Stimulated activated CD4-positive, alpha-beta T cell treated with anti-CD3 and anti-CD28 coated beads, Interleukin-4, amount 100 ng/mL, for 4 hours (primary cell): ENCODE measurements at places on chromosomes 7 and 10.

DNA sequence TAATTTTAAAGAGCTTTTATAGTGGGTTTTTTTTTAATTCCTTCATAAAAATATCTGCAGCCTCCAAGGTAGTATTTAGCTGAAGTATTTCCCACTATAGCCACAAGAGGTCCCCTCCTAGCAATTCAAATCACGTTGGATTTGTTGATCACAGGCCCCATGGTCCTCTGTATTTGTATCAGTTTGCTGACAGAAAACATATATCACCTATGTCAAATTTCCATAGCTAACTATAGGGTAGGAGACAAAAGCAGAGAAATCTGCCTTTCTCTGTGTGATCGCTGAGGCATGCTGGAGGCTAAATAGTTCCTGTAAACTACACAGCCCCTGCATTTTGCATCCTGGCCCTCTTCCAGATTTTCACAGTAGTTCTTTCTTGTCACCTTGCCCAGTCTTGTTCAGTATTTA lies 1.7 kb upstream of the CTNNA3 start:
- no peak for DNase-seq

GRCh38 chr7:123738356-123738755 lies 10.4 kb downstream of the WASL start:
- no peak for DNase-seq

GRCh38 chr7:47884675-47885074 lies 63.6 kb downstream of the PKD1L1 start:
- DNase-seq: no peak

GRCh38 chr10:4749271-4749574 lies 76.8 kb upstream of the AKR1E2 start:
- DNase-seq: no peak

DNA sequence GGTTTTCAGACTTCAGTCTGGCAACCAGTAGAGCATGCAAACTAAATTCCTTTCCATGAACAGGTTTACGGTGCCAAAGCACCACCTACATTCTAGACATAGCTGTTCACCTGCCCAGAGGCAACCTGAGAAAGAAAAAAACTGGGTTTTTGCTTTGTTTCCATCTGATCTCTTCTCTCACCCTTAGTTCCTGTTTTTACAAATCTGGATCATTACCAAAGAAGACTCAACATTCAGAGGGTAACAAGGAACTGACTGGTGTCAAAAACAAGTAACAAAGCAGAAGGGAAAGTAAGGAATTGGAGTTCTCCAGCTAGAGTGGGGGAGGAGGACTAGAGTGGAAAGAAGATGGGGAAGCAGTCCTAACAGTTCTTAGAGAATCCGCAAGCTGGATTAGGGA lies 36.4 kb downstream of the CPVL start:
- no peak for DNase-seq

DNA sequence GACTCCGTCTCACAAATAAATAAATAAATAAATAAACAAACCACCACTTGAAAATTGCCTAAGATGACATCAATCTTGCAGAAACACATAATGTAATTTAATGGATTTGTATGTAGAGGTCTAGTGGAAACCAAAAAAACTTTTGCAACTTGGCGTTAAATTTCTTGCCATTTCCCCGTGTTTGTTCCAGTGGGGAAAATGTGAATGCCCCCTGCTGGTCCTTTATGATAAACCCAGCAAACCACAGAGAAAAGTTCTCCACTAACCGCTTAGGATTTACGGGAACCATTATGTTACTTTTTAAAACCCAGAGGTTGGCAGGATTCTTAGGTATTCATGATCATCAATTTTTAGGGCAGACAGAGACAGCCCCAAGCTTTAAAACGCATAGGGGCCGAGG lies 32.5 kb downstream of the LAMB4 start:
- no peak for DNase-seq

DNA sequence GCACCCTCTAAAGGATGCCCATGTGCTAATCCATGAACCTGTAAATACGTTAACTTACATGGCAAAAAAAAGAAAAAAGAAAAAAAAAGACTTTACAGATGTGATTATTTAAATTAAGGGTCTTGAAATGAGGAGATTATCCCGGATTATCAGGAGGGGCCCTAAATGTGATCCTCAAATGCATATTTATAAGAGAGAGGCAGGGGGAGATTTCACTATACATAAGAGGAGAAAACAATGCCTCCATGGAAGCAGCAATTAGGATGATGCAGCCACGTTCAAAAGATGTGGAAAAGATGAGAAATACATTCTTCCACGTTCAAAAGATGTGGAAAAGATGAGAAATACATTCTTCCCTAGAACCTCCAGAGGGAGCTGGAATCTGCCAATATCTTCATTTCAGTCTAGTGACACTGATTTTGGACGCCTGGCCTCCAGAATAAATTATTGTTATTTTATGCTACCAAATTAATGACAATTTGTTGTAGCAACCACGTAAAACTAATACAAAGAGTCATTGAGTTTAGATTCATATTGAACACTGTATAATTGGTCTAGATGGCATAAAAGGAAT lies 328.4 kb upstream of the GNAI1 start:
- no peak for DNase-seq

- DNase-seq: no peak
Observed at GRCh38 chr10:115657161-115657860, 564.1 kb downstream of the ATRNL1 start.

DNA sequence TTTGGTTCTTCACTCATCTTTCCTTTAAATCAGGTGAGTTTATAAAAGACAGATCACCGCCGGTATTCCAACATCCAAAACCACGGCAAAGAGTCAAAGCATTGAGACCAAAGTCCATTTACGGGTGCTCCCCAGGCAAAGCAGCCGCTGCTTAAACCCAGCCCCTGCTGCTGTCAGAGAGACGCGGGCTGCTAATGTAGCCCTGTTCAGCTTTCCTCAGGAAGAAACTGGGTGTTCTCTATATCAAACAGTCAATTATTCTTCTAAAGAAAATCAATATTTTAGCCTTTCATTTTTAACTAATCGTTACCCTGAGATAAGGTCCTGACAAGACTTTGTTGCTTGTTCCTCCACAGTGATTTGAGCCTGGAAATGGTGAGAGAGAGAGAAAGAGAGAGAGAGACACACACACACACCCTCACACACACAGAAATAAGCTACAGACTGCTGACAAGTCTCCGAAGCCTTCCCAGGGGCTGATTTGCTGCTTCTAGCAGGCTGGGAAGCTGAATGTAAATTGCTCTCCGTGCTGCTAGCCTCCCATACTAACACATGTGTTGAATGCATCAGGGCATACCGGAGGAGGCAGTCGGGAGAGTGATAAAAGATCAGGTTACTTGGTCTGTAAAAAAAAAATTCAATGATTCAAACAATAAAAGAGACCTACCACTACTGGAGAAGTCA lies 183.0 kb upstream of the ANK3 start:
- peak; percentile 25 for DNase-seq

GRCh38 chr7:101625031-101625791 lies 3.9 kb downstream of the MYL10 start:
- no peak for DNase-seq

DNA sequence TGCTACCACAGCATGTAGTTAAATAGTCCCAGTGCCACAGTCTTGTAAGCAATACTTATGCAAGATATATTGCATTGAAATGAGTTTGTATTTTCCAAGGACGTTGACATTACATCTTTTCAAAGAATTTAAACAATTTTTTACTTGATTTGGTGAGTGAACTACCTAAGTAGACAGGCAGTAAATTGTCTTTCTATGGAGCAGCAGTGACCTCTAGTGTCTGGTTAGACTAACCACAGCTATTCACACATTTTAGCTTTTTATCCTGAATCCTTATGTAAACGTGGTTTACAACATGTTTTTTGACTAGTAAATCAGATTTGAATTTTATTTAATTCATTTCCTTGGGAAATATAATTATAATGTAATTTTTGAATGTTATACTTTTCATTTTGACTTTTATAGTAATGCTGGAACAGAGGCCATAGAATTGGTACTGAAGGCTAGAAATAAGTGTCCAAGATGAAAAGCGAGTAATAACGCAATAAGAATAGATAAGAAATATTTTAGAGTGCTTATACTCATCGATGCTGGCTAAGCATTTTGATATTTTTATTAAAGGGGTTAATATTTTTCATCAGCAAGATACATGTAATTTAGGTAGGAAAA lies 5.6 kb downstream of the LRRTM3 start:
- no peak for DNase-seq

- DNase-seq: no peak
Observed at GRCh38 chr7:153943457-153943856, 108.7 kb upstream of the DPP6 start.

DNA sequence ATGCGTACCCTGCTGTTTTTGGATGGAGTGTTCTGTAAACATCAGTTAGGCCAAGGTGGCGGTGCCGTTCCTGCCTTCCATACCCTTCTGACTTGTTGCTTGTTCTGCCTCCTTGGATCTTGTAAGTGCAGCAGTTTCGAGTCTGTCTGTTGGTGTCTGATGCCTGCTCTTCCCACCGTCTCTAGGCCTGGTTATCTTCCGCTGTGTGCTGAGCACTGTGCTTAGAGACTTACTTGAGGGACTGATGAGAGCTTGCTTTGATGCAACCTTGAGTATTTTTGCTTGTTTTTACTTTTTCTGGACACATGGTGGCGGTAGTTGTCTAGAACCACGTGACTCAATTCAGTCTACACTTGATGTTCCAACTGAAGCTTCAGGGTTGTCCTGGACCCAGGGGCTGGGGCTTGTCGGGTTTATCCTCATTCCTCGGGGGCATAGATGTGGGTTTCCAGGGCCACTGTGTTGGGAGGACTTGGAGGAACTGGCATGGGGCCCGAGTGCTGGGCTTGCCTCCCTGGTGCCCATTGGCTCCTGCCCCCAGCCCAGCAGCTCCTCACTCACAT lies 14.4 kb upstream of the SPRN start:
- DNase-seq: no peak

- DNase-seq: no peak
Observed at GRCh38 chr10:44132361-44133289, 252.3 kb downstream of the CXCL12 start.

GRCh38 chr10:99535764-99536337 lies 3.1 kb downstream of the NKX2-3 start:
- DNase-seq: no peak

DNA sequence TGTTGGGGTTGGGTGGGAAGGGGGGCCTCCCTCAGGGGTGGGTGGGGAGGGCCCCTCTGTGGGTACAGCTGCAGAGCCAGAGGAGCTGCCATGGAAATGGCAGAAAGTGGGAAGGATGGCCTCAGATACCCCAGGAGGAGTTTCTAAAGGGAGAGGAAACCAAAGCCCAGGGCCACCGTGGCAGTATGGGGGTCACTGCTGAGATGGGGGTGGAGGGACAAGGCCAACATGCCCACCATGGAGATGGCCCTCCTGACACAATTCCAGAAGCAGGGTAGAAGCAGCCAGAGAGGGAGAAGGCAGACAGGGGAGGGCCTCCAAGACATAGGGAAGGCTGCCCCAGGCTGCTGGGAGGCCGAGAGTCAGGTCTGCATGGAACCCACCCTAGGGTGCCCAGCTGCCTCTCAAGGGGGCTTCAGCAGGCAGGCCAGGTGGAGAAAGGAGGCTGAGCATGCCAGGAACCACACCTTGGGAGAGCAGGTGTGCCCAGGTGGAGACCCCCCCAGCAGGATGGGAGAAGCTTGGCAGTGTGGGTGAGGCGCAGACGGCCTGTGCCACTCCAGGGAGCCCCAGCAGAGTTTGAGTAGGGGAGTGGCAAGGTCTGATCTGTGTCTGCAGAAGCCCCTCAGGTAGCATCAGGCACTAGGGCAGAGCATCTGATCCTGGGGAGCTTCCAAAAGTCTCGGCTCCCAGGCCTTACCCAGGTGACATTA lies 146.8 kb downstream of the ARHGAP22 start:
- no peak for DNase-seq

DNA sequence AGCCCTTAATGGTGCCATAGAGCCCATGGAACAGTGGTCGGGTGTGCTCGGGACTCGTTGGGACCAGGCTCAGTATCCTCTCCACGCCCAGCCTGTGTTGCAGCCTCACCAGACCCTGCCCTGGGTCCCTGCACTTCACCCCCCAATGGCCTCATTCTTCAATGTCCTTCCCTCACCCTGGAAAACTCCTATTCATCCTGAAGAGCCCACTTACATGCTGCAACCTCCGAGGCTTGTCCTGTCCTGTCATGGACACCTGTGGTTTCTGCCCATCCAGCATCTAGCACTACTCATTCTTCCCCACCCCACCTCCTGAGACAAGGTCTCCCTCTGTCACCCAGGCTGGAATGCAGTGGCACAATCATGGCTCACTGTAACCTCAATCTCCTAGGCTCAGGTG lies 7.7 kb downstream of the MMD2 start:
- DNase-seq: no peak

GRCh38 chr10:23294638-23295247 lies 49.9 kb downstream of the C10orf67 start:
- DNase-seq: no peak

GRCh38 chr10:34687434-34688210 lies 127.5 kb downstream of the PARD3 start:
- no peak for DNase-seq

DNA sequence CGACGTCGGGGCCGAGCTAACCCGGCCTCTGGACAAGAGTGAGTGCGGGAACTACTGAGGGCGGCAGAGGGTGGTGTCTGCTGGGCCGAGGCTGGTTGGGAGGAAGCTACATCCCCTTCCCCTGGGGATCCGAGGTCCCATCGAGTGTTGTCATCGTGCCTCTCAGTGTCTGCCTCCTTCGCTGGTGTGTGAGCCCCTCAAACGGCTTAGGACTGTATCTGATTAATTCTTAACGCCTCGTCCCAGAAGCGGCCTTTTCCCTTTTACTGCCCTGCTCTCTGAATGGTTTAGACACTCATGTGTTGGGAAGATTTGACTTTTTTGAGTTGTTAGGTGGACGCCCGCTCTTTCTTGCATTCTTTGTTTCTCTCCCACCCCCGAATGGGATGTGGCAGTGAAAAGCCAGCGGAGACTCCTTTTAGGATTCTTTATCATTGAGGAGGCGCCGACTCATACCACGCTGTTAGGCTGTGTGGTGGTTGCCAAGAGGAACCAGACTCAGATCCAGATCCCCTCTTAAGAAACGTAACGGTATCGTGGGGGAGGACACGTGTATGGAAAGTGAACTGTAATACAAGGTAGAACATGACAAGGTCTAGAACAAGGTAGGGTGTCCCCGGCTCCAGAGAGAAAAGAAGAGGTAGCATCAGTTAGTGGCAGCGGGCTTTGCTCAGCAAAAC lies 631 bp downstream of the SUPV3L1 start:
- no peak for DNase-seq
